ENCODE measurements at places on chromosomes 6 and 20. TPM values are rescaled to one million over a fixed set of nuclear protein-coding genes. Genes with fewer than 3 reads are reported as not detected.

GRCh38 chr6:99780556-99780885, 173.9 kb downstream of the PRDM13 start:
- DNase-seq, result no peak

CYP21A2 gene
- not detected for total RNA-seq

DSTN gene
- total RNA-seq, result 128 TPM

BTN3A1 gene
- total RNA-seq, result 3.5 TPM

FAM83C gene
- total RNA-seq, result not detected

GSTA1 gene
- not detected for total RNA-seq
